ENCODE measurements at places on chromosomes 4 and X. TPM values are rescaled to one million over a fixed set of nuclear protein-coding genes. Genes with fewer than 3 reads are reported as not detected.

Gene TMPRSS11B
- polyA plus RNA-seq = 0.31 TPM

Gene GDPD2
- polyA plus RNA-seq = 1.0 TPM

Gene RNF113A
- 9.4 TPM for polyA plus RNA-seq

DNA sequence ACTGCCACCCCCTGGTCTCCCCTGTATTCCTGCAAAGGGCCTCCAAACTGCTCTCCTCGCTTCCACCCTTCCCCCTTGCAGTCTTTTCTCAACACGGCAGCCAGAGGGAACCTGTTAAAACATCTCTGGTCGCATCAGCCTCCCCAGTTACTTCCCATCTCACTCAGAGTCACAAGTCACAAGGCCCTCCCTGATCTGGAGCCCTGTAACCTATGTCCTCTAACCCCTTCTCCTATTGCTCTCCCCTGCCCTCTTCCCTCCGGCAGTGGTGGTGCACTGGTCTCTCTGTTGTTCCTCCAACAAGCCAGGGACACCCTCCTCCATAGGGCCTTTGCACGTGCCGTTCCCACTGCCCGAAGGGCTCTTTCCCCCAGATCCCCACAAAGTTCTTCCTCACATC is 73.2 kb downstream of the SH3KBP1 start:
- no peak for DNase-seq

GRCh38 chrX:17616936-17617335 is 120.4 kb upstream of the SCML1 start:
- DNase-seq = no peak

GRCh38 chr4:163595580-163595979 is 101.1 kb downstream of the TMA16 start:
- no peak for DNase-seq

DNA sequence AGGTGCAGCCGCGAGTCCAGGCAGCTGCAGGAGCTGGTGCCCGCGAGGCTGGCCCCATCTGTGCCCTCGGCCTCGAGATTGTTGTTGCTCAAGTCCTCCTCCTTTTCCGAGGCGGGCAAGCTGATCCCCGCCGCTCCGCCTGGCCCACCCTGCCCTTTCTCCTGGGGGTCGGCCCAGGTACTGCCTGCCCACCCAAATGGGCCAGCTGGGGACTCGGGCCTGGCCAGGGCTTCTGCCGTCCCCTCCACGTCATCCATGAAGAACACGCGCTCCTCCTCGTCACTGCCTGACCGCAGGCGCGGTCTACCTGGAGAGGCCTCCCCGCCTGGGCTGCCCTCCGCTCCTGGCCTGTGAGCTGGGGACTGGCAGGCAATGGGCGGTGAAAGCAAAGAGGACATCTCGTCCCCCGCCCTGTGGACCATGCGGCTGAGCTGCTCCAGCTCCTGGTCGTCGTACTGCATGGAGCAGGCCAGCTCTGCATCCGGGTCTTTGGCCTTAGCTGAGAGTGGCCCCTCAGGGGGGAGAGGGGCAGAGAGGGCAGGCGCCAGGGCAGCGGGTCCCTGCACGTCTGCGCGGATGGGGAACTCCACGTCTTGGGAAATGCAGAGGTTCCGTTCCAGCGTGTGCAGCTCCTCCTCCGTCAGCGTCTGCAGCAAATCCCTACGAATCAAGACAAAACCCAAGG is 43.1 kb upstream of the MXD4 start:
- peak; percentile 61 for DNase-seq

DNA sequence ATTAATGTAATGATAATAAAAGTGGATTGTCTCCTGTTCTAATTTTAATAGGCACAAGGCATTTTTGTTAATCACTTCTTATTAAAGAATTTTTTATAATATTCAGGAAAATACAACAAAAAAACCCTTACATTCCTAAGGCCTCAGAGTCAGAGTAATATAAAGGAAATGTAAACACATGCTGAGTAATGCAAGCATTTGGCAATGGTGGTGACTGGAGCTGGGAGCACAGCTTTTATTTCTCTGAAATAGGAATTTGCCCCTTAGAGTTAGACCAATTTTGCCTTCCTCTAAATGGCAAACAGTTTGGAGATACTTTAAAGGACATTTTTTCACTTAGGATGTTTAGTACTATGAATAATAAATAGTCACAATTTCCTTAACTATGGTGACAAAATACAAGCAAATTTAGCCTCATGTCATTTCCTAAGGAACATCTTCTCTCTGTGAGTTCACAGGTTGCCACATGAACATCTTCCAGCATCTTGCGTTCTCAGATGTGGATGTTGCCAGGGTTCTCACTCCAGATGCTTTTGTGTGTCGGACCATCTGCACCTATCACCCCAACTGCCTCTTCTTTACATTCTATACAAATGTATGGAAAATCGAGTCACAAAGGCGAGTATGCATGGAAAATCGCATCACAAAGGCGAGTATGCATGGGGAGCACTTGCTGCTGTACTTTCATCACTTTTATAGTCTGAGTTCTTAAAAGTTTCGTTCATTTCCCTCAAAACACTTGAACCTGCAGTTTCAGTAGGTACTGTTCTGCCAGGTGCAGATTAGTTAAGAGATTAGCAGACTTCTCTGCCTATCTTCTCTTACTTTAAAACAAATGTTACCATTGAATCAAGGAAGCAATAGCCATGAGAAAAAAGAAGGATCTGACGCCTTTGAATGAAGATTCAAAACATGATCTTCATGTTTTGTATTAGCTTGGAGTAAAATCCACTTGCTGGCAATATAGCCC is 15.9 kb upstream of the F11 start:
- DNase-seq = no peak

DNA sequence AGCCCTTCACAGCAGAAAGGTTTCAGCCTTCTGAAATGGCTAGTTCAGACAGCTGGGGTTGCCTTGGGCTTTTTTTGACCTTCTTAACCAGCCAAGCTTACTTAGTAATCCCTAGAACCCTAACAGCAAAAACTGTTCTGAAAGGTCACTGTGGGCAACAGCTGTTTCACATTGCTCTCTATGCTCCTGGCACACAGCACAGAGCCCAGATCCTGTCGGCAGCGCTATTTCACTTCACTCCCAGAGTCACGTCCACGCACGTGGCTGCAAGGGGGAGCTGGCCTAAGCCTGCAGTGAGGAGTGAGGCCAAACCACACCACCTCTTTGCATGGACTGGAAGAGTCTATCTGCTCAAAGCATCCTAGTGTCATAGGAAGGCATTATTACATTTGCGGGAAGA is 32.0 kb upstream of the STS start:
- no peak for DNase-seq

DNA sequence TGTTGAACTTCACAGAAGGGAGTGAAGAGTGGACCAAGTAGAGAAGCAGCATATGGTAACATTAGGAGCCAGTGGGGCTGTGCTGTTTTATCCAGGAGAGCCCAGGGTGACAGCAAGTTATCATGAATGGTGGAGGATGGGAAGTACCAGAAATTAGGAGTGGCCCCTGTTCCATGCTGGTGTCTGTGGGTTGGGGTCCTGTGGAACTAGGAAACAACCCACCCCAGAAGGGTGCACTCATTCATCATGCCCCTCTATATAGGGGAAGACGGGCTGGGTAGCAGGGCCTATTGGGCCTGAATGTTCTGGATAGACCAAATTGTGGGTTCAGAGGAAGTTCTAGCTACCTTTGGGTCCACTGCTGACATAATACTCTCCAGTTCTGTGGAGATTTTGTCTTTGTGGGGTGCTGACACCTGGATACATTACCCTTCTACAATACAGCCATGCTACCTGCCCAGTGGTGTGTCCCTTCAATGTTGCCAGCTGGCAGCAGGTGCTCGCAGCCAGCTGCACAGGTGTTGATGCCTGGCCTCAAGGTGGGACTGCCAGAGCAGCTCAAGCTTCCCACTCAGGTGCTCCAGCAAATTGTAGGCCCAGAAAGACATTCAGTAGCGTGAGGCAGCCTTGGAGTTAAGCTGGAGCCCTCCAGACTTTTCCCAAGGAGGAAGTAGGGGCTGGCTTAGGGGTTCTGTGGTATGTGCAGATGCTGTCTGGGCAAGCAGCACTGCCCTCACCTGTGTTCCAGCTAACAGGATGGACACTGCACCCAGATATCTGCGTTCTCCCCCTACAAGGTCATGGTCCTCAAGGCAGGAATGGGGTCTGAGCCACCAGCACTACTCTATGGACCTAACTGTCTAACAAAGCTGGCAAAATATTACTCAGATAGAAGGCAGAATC is 106.5 kb downstream of the NHSL2 start:
- DNase-seq = no peak

DNA sequence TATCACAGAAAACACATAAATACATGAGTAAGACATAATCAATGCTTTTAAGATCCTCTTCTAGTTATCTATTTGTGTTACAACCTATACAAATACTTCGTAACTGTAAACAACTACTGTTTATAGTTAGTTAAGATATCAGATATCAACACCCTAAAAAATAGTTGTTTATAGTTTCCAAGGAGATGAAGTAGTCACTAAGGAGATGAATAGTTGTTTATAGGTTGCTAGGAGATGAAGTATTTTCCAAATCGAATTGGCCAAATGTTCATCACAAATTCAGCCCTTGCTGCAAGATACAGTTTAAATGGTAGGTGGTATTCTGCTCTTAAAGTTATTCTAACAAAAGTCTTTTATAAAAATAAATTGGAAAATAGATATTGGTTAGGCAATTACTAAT is 618.2 kb upstream of the PCDH10 start:
- DNase-seq = no peak

DNA sequence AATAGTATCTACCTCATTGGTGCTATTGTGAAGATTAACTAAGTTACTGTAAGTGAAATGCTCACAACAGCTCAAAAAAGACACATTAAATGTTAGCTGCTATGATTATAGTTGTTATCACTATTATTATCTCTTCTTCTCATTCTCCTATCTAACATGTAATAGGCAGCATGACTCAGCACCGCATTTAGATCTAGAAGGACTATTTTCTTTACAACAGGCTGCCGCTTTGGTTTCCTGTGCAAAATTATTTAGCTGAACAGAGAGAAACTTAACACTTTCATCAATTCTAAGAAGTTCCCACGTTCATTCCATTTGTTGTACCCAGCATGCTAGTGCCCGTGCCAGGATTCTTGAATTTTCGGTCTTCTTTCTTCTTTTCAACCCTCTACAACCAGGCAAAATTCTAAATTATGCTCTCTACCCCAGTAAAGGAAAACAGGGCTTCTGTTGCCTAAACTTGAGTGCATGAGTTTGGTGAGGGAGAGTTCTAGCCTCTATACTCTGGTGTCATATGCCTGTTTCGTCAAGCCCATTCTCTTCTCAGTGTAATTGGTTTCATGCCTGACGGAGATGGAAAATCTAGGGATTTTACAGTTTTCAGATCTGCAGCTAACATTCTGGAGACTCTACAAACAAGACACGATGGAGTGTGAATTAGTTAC is 378.9 kb downstream of the PPP1R2C start:
- no peak for DNase-seq

- DNase-seq = peak; percentile 57
Observed at GRCh38 chrX:135740681-135741149, 27.3 kb downstream of the CT45A1 start.

DNA sequence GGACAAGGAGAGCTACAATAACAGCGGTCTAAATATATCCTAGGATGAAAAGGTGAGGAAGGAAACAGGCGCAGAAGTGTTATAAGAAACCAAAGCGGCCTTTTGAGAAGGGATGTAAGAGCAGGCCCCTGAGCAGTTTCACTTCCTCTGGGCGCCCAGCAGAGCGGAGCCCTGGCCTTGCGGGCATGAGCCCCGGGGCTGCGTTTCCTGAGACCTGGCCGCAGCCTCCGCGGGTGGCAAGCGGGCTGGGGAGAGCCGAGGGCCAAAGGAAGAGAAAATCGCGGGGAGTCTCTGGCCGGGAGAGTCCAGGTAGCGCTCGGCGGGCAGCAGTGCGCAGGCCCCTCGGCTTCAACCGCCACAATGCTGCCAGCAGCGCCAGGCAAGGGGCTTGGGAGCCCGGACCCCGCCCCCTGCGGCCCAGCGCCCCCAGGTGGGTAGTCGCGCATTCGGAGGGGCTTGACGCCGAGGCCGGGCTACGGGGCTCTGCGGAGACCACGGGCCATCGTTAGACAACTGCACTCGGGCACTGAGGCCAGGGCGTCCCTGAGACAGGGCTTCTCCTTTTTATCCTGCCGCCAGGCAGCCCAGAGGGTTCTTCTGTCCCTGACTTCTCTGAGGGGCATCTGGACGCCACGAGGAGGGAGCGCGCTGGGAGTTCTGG is at the start of gene BANK1:
Gene BANK1 (plus strand): TSS at position 210 of the 661 bp plus-strand sequence. CDS start 151 bp downstream, at position 361.
- DNase-seq = peak; percentile 77

All from aorta (tissue), 5 donors.